ENCODE measurements at places on chromosomes 2 and 18. TPM values are rescaled to one million over a fixed set of nuclear protein-coding genes. Genes with fewer than 3 reads are reported as not detected.
A peak's percentile ranks its signal among the peaks of the same experiment; 100 is the strongest.

The CCBE1 gene
- total RNA-seq: 3.2 TPM

GRCh38 chr2:32712870-32713269 is 85.0 kb downstream of the TTC27 start:
- no peak for DNase-seq

- DNase-seq: no peak
These were observed 384.2 kb upstream of the SALL3 start for GRCh38 chr18:78595453-78595852.

DNA sequence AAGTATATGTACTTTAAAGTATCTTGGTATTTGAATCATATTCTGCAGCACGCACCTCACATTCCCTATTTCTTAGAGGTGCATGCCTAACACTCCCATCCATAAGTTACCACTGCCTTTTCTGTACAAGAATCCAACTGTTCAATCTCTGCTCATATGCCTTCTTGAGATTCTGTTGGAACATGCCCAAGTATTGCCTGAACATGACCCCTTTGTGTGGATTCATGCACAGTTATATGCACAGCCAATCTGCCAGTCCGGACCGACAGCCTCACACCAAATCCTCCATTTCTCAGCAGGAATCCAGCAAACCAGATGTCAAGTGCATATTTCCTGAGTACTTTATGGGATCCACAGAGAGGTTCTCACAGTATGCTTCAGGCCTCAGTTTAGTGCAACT is 222.0 kb downstream of the TMEM182 start:
- DNase-seq: no peak

- no peak for DNase-seq
These were observed 45.1 kb downstream of the DPYSL5 start for GRCh38 chr2:26892922-26893524.

- DNase-seq: no peak
These were observed 21.3 kb downstream of the PLA2R1 start for GRCh38 chr2:160041091-160041490.

The IL1RN gene
- total RNA-seq: 0.33 TPM

- DNase-seq: no peak
These were observed 357.9 kb downstream of the THSD7B start for GRCh38 chr2:137123226-137123625.

GRCh38 chr2:207229161-207229560 is 63.4 kb upstream of the KLF7 start:
- DNase-seq: no peak

DNA sequence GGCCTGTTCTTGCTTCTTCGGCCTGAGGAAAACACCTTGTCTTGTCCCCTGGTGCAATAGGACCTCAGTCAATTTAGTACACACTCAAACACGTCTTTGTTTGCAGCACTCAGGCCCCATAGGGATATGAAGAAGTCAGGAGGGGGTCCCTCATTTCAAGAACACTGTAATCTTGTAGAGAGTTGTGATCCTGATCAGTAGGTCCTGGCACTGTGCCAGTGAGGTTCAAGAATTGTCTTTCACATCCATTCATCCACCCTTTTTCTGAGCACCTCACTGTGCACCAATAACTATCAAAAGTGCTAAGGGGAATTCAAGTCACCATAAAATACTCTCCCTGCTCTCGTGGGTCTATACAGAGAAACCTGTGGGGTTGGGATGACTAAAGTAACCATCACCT is 131.4 kb upstream of the LHCGR start:
- no peak for DNase-seq

The CKAP2L gene
- 0.38 TPM for total RNA-seq

- no peak for DNase-seq
These were observed 169.8 kb downstream of the MREG start for GRCh38 chr2:215843579-215843978.

The DTNA gene
- 167 TPM for total RNA-seq

DNA sequence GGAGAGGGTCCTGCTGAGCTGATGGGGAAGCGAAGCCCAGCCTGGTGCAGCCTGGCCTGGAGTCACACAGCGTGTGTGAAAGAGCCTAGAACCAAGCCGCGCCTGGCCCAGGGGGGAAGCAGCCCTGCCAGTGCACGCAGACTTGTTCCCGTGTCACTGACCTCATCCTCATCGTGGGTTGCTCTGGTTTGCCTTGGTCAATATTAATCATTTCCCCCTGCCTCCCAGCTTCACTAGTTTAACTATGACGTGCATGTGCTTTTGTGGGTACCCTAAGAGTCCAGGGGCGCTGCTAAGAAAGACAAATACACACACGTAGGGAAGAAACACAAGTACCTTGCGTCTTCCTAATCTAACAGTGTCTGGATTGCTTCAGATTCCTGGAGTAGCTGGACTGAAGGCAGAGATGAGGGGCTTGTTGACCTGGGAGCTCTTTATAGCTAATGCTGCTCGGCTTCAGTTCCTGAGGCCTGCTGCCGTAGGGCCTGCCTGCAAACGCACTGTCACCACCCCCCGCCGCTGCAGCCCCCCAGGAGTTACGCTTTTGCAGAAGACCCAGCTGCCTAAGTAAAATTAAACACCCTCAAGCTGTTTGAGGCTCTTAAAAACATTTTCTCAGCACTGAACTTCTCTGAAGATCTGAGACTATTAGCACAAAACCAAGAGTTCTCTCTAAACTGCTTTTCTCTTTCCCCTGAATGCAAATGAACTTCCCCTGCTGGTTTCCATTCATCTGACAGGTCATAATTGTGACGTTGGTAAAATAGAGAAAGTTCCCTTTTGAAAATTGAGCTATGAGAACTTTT is 159.2 kb downstream of the FAM210A start:
- DNase-seq: peak; percentile 39

DNA sequence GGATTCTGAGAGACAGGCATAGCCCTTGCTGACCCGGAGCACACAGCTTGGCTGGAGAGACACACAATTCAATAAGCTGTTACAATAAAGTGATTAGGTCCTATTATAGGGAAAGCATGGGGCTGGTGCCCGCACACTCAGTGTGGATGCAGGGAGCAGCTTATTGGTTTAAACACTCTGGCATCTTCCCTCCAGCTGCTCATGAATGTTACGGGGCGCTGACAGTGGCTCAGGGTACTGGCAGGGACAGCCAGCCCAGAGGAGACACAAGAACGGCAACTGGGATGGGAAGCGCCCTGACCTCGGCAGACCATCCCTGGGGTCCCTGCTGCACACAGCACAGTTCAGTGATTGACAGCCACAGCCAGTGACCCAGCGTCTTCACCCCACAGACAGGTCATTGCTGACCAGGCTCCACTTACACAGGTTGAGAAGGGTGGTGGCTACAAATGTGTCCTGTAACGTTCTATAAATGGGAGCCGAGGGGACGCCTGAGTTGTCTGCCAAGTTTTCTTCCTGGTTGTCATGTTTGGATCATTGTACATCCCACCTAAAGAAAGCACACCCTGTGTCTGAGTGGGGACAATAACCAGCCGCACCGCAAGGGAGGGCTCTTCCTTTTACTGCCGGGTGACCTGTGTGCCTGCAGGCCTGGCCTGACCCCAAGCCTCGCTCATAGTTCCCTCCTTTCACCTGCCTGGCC is 60.3 kb downstream of the SH3BP4 start:
- DNase-seq: no peak

The GCA gene
- 7.4 TPM for total RNA-seq
